ENCODE measurements at places on chromosomes 11 and 22.

GRCh38 chr11:22957786-22958185 is 97.5 kb upstream of the CCDC179 start:
- DNase-seq = no peak

DNA sequence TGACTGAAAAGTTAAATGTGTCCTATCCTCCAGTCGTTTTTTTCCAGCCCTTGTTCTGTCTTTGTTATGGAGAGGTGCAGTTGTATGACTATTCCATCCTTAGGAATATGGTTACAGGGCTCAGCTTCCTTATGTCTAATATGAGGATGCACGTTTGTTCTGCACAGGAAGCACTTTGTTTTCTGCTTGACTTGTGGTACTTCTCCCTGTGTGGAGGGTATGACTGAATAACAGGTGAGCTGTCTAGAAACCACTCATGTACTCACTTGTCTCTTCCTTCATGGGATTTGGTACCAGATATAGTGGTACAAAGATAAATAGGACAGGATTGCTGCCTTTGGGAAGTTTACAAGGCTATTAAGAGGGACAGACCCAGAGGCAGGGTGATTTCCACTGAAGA is 17.4 kb downstream of the CABIN1 start:
- DNase-seq = no peak

DNA sequence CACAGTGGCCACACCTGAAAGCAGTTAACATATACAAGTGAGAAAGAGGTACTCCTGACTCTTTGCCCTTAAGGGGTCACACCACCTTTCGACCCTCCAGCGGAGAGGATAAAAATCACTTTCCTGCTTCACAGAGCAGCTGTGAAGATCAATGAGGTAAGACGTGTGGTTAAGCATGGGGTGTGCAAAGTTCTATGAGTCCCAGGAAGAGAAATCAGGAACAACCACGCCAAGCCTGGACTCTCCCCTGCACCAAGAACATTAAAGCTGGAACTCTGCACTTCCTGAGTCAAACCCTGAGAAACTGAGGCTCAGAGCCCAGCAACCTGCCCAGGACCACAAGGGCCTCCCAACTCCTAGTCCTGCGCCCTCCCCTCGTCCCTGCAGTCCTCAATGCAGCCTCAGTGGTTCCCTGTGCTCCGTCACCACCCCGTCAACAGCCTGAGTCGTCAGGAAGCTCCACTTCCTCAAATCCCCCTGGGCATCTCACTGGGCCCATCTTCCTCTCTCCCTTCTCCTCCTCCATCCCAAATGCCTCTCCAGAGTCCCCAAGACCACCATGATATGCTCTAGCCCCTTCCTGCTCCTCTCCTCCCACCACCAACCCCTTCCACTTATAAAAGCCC is 17.7 kb downstream of the TNKS1BP1 start:
- no peak for DNase-seq

GRCh38 chr22:29629903-29630516 is 26.6 kb downstream of the NF2 start:
- no peak for DNase-seq

DNA sequence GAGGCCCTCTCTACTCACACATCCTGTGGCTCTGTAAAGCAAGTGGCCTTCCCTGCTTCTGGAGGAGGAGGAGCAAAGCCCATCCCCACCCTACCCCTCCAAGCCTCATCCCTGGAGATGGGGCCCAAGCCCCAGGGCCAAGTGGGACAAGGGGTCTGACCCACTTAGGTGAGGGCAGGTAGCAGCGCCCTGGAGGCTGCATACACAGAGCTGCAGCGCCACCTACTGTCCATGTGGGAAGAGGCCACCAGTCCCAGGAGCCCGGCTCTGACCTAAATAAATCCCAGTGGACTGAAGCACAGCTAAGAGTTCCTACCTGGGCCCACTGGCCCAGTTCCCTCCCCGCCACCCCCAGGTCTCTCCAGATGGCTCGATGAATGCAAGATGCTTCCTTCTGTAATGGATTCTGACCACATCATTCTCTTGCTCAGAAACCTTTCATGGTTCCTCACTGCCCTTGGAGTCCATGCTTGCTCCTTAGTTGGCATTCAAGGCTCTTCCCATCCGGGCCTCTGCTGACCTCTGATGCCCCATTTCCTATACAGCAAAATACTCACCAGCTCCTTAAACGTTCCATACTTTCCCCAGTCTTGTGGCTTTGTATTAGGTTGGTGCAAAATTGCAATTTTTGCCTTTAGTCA is 62.1 kb downstream of the THAP12 start:
- DNase-seq = peak; percentile 88

Measured in activated CD4-positive, alpha-beta T cell treated with anti-CD3 and anti-CD28 coated beads for 4 hours (primary cell).